GM23248 (cell line): ENCODE measurements at places on chromosomes 3 and 15. TPM values are rescaled to one million over a fixed set of nuclear protein-coding genes. Genes with fewer than 3 reads are reported as not detected.

DIPK2A gene
- total RNA-seq = 17.2 and 17.8 TPM in 2 replicates

IGF2BP2 gene
- total RNA-seq = 60.6 and 86.0 TPM in 2 replicates

CYP1A1 gene
- total RNA-seq = not detected in 2 replicates

WDR49 gene
- total RNA-seq = not detected in 2 replicates

SPINK8 gene
- total RNA-seq = not detected in 2 replicates

C3orf85 gene
- not detected in 2 replicates for total RNA-seq

GOLGA6D gene
- total RNA-seq = not detected in 2 replicates

FOXL2NB gene
- 0.54 and 2.5 TPM in 2 replicates for total RNA-seq

CRTC3 gene
- total RNA-seq = 15.7 and 18.6 TPM in 2 replicates

FOXB1 gene
- not detected in 2 replicates for total RNA-seq

SIDT1 gene
- total RNA-seq = not detected in 2 replicates

TM4SF4 gene
- 0.97 TPM in 1 of 2 replicates, not detected in the other for total RNA-seq

ADAMTS9 gene
- 1.3 and 1.5 TPM in 2 replicates for total RNA-seq

CTXN2 gene
- not detected in 2 replicates for total RNA-seq

ST8SIA2 gene
- not detected in 2 replicates for total RNA-seq

TUSC7 gene
- not detected in 2 replicates for total RNA-seq

USF3 gene
- total RNA-seq = 8.1 and 9.2 TPM in 2 replicates

HGD gene
- total RNA-seq = not detected in 2 replicates

UTS2B gene
- total RNA-seq = under 0.01 and 0.22 TPM in 2 replicates

CSTA gene
- total RNA-seq = 1.8 and 2.0 TPM in 2 replicates

PLSCR1 gene
- 23.7 and 31.7 TPM in 2 replicates for total RNA-seq

CHRM5 gene
- 0.43 TPM in 1 of 2 replicates, not detected in the other for total RNA-seq

HESX1 gene
- total RNA-seq = not detected in 2 replicates

ITIH3 gene
- total RNA-seq = not detected in 2 replicates

CDV3 gene
- total RNA-seq = 155 TPM in 2 replicates

LRTM1 gene
- total RNA-seq = not detected in 2 replicates

TMOD3 gene
- 35.1 and 46.0 TPM in 2 replicates for total RNA-seq

PATL2 gene
- not detected in 2 replicates for total RNA-seq

PGBD4 gene
- total RNA-seq = 0.76 and 1.7 TPM in 2 replicates

LEKR1 gene
- total RNA-seq = 0.32 TPM in 1 of 2 replicates, not detected in the other

RASGRF1 gene
- total RNA-seq = not detected in 2 replicates

LRRC28 gene
- 15.8 and 30.8 TPM in 2 replicates for total RNA-seq

EIF5A2 gene
- 10.0 and 20.8 TPM in 2 replicates for total RNA-seq

EID1 gene
- total RNA-seq = 267 and 281 TPM in 2 replicates

FETUB gene
- not detected in 2 replicates for total RNA-seq

QARS1 gene
- 201 and 240 TPM in 2 replicates for total RNA-seq

RTP4 gene
- 1.4 and 1.9 TPM in 2 replicates for total RNA-seq

CHRNA5 gene
- total RNA-seq = under 0.01 and 1.3 TPM in 2 replicates
